ENCODE measurements at places on chromosomes 16 and 17. TPM values are rescaled to one million over a fixed set of nuclear protein-coding genes. Genes with fewer than 3 reads are reported as not detected.

The HNF1B gene
- not detected for total RNA-seq

The CDH1 gene
- not detected for total RNA-seq

The SMTNL2 gene
- total RNA-seq, result not detected

The ATP6V0A1 gene
- 59.9 TPM for total RNA-seq

The MYH13 gene
- not detected for total RNA-seq

The NXN gene
- 15.4 TPM for total RNA-seq

The TNFSF13 gene
- 1.1 TPM for total RNA-seq

The KRT26 gene
- not detected for total RNA-seq

The ASGR1 gene
- total RNA-seq, result 0.39 TPM

The CLDN7 gene
- 2.9 TPM for total RNA-seq

The NDUFAB1 gene
- total RNA-seq, result 73.1 TPM

The WNT3 gene
- total RNA-seq, result 0.37 TPM

The CD7 gene
- not detected for total RNA-seq

The TNFRSF13B gene
- total RNA-seq, result not detected

The CDT1 gene
- 27.0 TPM for total RNA-seq

The CHCT1 gene
- total RNA-seq, result not detected

The METTL23 gene
- total RNA-seq, result 26.2 TPM

The DPEP2NB gene
- not detected for total RNA-seq

The BCL6B gene
- total RNA-seq, result under 0.01 TPM

The KRT37 gene
- total RNA-seq, result not detected

The ACAP1 gene
- 2.2 TPM for total RNA-seq

The MATCAP1 gene
- 12.9 TPM for total RNA-seq

The NXPH3 gene
- under 0.01 TPM for total RNA-seq

The TMC6 gene
- total RNA-seq, result 2.7 TPM

The ADORA2B gene
- 27.2 TPM for total RNA-seq

The KRT9 gene
- total RNA-seq, result not detected

The MED13 gene
- total RNA-seq, result 44.1 TPM

The HYDIN gene
- total RNA-seq, result under 0.01 TPM

The PPP1R1B gene
- total RNA-seq, result not detected

The NPIPB8 gene
- total RNA-seq, result 0.39 TPM

The NHLRC4 gene
- total RNA-seq, result 0.59 TPM

The GCGR gene
- total RNA-seq, result not detected

The CCL17 gene
- not detected for total RNA-seq

The FBXW10 gene
- 0.20 TPM for total RNA-seq

The MPV17L gene
- total RNA-seq, result 1.2 TPM

The OR1A1 gene
- not detected for total RNA-seq

The SSTR5 gene
- total RNA-seq, result not detected

The KRTAP9-2 gene
- not detected for total RNA-seq
